ENCODE measurements at places on chromosomes 1 and 21. TPM values are rescaled to one million over a fixed set of nuclear protein-coding genes. Genes with fewer than 3 reads are reported as not detected.

The RAB42 gene
- not detected for total RNA-seq

The LCE1C gene
- total RNA-seq: not detected

DNA sequence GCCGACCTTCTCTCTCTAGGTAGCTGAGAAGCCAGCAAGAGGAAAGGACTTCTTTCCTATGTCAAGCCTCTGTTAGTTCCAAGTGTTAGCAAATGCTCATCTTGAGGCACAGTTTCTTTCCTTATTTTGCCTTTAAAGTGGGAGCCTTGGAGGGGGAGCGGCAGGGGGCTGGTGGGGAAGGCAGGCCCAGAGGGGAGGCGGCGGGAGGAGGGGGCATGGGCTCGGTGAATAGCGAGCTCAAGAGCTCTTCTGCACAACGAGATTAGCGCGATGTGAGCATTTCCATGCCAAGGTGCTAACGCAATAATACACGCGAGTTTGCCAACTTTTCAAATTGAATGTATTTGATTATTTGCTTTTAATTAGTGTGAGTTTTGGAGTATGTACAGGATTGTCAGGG lies 372.6 kb downstream of the RPS6KC1 start:
- DNase-seq: no peak

- no peak for DNase-seq
These were observed 453.8 kb downstream of the NEGR1 start for GRCh38 chr1:71828431-71829012.
